Progenitor cell of endocrine pancreas (in vitro differentiated cells): ENCODE measurements at places on chromosomes 4 and X. TPM values are rescaled to one million over a fixed set of nuclear protein-coding genes. Genes with fewer than 3 reads are reported as not detected.

- DNase-seq: peak; percentile 26
- no peaks in the 10 kb centered on the region for H3K27me3 ChIP-seq
- no peak overlapping the region for H3K4me3 ChIP-seq
- H3K4me1 ChIP-seq: peaks cover 9% of the 10 kb centered on the region
- no peaks in the 10 kb centered on the region for H3K36me3 ChIP-seq
- H3K27ac ChIP-seq: no peak overlapping the region
Observed at GRCh38 chrX:65581661-65582339, 47.2 kb upstream of the LAS1L start.

Gene BEX3
- 408 and 425 TPM in 2 replicates for total RNA-seq

GRCh38 chr4:172869621-172870268, 298.9 kb upstream of the GALNT7 start:
- H3K4me3 ChIP-seq: no peak overlapping the region
- H3K36me3 ChIP-seq: no peaks in the 10 kb centered on the region
- H3K27ac ChIP-seq: no peak overlapping the region
- no peak for DNase-seq
- peaks cover 3% of the 10 kb centered on the region for H3K27me3 ChIP-seq
- H3K4me1 ChIP-seq: peaks cover 10% of the 10 kb centered on the region

Gene FAM133A
- total RNA-seq: 0.11 TPM in 1 of 2 replicates, not detected in the other

DNA sequence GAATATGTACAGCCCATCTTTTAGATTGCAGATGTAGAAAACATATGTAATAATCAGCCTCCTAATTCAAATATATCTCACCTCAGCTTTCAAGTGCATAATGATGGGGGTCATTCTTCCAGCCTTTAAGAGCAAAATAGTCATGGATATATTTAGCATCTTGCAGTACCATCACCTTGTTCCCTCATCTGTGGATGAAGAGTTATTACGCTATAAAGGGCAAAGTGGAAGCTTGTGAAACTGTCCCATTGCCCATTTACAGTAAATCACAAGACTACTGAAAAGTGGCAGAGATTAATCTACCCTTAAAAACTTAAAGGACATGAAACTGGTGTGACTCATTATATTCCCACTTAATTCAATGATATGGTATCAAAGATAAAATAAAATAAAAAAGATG, 979.7 kb upstream of the HS3ST1 start:
- no peaks in the 10 kb centered on the region for H3K4me1 ChIP-seq
- no peaks in the 10 kb centered on the region for H3K36me3 ChIP-seq
- H3K27ac ChIP-seq: no peak overlapping the region
- H3K27me3 ChIP-seq: no peaks in the 10 kb centered on the region
- H3K4me3 ChIP-seq: no peak overlapping the region

DNA sequence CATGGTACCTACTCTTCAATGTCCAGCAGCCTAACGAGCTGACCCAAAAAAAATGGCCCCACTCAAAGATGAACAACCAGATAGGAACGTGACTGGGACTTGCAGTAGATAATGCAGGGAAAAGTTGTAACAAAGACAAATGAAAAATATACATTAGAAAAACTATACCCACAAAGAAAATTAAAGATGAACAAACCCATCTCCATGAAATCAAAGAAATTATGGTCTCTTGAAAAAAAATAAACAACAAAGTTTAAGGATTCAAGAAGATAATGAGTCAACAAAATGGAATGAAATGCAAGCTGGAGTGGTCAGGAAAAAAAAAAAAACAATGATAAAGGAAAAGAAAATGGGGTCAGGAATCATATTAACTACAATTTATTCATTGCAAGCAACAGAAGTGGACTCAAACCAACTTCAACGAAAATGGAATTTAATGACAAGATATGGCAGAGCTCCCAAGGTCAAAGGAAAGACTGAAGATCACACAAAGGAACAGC, 309.8 kb upstream of the GALNT7 start:
- peaks cover 3% of the 10 kb centered on the region for H3K36me3 ChIP-seq
- no peak overlapping the region for H3K27ac ChIP-seq
- no peaks in the 10 kb centered on the region for H3K27me3 ChIP-seq
- DNase-seq: no peak
- no peak overlapping the region for H3K4me3 ChIP-seq
- peaks cover 2% of the 10 kb centered on the region for H3K4me1 ChIP-seq

GRCh38 chrX:96376266-96376665, 308.4 kb upstream of the DIAPH2 start:
- H3K27me3 ChIP-seq: no peaks in the 10 kb centered on the region
- no peak for DNase-seq
- no peak overlapping the region for H3K4me3 ChIP-seq
- H3K36me3 ChIP-seq: no peaks in the 10 kb centered on the region
- H3K27ac ChIP-seq: no peak overlapping the region

DNA sequence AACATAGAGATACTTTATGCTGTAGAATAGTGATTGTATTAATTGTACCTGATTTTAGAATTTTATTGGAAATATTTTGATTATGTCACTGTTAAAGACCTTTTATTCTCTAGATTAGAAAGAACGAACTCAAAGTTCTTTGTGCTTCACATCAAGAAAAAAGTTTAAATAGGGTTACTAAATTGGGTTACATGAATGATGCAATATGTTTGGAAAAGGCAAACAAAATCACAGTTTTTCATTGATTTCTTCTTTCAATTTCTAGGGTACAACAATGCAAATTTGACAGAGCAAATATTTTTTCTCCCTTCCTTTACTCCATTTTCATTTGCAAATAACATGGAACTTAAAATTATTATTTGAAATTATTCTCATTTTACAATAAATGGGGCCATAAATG, 24.0 kb upstream of the ANKRD50 start:
- no peak overlapping the region for H3K4me3 ChIP-seq
- peaks cover 3% of the 10 kb centered on the region for H3K4me1 ChIP-seq
- no peak for DNase-seq
- no peaks in the 10 kb centered on the region for H3K27me3 ChIP-seq
- H3K27ac ChIP-seq: no peak overlapping the region

Gene ADGRL3
- 5.6 and 7.0 TPM in 2 replicates for total RNA-seq
